CD4-positive, alpha-beta T cell treated with Interleukin-10 for 1 hour (primary cell): ENCODE measurements at places on chromosomes 11 and 22.

GRCh38 chr11:107660066-107660465 lies 51.8 kb downstream of the SLN start:
- DNase-seq: no peak

DNA sequence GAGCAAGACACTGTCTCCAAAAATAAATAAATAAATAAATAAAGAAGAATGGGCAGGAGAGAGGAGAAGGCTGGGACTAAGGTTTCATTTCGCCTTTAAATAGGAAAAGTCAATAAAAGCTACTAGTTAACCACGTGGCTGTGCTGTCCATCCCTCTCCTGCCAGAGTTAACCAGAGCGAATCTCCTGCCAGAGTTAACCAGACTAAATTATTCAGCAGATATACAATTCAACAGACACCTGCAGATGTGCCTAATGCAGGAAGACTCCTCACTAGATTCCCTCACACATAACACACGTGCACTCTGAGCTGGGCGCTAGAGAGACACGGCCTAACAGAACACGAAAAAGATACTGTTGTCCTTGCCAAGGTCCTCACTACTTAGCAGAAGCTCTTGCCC lies 156.1 kb downstream of the IGLL1 start:
- no peak for DNase-seq

DNA sequence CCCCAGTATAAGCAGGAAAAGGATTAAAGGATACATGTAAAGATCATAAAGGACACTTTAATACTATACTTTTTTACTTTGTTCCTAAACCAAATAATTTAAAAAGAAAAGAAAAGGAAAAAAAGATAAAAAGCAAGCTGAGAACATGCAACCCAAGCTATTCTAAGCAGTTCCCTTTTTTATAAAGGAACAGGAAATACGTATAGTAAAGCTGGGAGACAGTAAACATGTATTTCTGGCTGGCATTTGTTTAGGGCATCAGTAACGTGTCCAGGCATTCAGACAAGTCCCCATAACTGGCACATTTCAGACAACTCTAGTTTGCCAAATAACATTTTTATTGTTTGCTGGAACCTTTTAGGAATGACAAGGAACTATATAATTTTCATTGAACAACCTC lies 24.9 kb downstream of the BCO2 start:
- no peak for DNase-seq

GRCh38 chr11:130600139-130600538 lies 151.7 kb downstream of the ADAMTS15 start:
- DNase-seq: no peak

DNA sequence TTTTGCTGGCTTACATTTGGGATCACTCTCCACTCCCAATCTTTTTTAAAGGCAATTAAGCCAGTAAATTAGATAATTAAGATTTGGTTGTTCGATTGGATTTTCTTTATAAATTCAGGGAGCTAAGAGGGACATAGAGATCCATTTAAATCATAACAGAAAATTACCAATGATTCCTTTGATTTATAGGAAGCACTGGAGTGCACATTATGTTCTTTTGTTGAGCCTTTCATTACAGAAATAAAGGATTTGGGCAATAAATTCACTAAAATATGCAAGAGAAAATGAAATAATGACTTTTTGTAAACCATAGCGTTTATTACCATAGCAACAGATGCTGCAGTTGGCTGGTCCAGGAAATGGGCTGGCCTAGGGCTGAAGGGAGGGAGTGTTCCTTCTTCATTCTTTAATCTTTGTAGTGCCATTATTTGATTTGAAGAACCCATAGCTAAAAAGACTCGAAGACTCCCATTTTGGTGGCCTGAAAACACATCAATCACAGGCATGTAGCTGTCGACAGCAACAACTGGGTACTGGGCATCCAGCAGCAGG lies 73.0 kb downstream of the C2CD3 start:
- no peak for DNase-seq

GRCh38 chr22:40922484-40923303 lies 28.5 kb upstream of the RBX1 start:
- DNase-seq: peak; percentile 80
